ENCODE measurements at places on chromosomes 6 and 20.

DNA sequence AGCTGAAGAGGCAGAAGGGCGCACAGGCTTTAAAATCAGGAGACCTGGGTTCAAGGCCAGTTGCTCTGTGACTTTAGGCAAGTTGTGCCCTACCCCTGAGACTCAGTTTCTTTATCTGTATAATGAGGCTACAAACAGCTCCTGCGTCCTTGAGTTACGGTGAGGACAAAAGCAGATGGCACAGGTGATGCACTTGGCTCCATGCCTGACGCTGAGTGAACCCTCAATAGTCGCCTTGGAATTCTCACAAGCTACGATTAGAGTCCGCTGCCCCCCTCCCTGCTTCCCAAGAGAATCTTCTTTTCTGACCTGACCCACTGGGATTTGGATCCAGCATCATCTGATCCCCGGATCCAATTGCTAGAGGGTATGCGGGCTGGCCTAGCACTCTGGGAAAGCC lies 6.4 kb downstream of the KCNG1 start:
- no peak for DNase-seq

DNA sequence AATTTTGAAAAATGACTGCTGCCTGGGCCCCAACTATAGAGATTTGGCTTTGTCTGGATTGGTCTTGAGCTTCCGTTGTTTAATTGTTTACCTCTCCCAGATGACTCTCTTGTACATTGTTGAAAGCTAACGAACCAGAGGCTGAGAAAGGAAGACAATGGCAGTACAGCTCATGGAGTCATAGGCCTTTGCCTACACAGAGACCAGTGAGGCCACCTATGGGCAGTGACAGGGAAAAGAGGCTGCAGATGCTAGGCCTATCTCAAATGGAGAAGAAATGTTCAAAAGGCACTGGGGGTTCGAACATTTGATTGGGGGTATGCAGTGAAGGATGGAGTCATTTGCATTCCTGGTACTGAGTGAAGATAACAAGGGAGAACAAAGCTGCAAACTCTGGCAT lies 29.1 kb downstream of the OPN5 start:
- DNase-seq = no peak

- DNase-seq = peak; percentile 46
Observed at GRCh38 chr6:148747471-148748165, 788 bp downstream of the UST start.

DNA sequence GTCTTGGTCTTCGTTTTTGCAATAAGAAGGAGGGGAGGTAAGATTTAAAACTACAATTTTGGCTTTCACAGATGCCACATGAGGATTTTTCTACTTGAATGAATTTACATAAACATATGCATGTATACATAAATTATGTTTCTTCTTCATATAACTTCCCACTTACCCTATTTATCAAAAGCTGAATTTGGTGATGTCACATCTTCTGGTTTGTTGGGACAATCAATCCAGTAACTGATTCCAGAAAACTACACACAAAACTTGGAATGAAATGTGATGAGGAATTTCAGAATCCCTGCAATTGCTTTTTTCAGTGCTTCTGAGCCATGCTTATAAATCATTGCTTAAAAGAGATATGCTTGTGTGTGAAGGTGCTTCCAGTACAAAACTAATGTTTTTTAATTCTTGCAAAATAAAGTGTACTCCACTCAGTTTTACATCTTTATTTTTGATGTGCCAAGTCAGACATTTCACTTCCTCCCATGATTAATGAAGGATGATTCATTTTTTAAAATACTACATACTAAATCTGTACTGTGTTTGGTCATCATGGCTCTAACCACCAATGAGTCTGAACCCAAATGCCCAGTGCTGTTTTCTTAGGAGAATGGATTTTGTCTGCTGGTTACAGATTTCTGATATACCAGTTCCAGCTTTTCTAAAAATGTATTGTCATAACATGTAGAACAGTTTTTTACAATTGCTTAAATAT lies 32.1 kb upstream of the RIN2 start:
- DNase-seq = peak; percentile 38

- DNase-seq = peak; percentile 26
Observed at GRCh38 chr6:27139756-27140579, 107.5 kb upstream of the PRSS16 start.

DNA sequence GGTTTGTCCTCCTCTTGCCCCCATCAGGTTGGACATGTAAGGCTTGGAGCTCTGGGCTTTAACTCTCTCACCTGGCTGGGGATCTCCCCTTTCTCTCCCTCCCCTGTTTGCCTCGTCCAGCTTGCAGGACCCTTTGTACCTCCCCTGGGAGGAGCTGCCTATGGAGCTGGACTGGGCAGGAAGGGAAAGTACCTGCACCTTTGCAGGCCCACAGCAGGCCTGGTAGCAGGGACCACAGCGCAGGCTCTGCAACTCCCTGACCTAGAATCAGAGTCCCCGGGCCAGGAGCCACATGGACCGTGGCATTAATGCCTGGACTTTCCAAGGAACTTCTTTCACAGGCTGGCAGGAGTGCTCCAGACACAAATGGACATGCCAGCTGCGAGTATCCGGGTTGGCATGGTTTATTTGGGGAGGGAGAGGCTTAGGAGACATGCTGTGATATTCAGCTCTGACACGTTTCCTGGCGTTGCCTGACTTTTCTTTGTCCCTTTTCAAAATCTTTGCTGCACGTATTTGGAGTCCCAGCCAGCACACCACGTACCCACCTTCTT lies 268.5 kb upstream of the EXOC2 start:
- no peak for DNase-seq
